ENCODE measurements at places on chromosomes 2 and 18. TPM values are rescaled to one million over a fixed set of nuclear protein-coding genes. Genes with fewer than 3 reads are reported as not detected.

The EGR4 gene
- not detected for total RNA-seq

The CIB4 gene
- total RNA-seq: not detected

The PARD6G gene
- total RNA-seq: 9.4 TPM

The MSH2 gene
- 89.7 TPM for total RNA-seq

The CREG2 gene
- 9.8 TPM for total RNA-seq

The RAB17 gene
- total RNA-seq: 0.41 TPM

The SERPINE2 gene
- total RNA-seq: 36.3 TPM

The ONECUT2 gene
- total RNA-seq: 1.2 TPM

The KCNS3 gene
- 1.6 TPM for total RNA-seq

The CCDC121 gene
- total RNA-seq: 3.7 TPM

Measured in frontal cortex (tissue), 4 donors.